ENCODE measurements at places on chromosomes 3 and 15.

- DNase-seq: no peak
Observed at GRCh38 chr3:129718201-129718600, 111.7 kb upstream of the PLXND1 start.

- peak; percentile 4 for DNase-seq
Observed at GRCh38 chr3:81871358-81872155, 110.1 kb upstream of the GBE1 start.

DNA sequence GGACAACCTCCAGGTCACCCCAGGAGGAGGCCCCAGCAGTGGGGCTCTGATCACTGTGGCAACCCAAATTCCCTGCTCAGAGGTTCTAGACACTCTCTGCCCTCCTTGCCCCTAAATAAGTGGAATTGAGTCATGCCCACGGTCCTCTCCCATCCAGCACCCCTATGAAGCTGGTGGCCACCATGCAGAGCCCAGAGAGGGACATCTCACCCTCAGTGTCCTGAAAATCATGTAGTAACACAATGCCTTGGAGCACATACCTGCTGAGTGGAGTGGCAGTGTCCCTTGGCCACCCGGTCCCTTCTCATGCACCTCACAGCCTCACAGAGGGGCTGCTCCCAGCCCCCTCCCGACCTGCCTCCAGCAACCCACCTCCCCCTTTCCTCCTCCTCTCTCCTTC, 114.3 kb upstream of the MEF2A start:
- DNase-seq: no peak

DNA sequence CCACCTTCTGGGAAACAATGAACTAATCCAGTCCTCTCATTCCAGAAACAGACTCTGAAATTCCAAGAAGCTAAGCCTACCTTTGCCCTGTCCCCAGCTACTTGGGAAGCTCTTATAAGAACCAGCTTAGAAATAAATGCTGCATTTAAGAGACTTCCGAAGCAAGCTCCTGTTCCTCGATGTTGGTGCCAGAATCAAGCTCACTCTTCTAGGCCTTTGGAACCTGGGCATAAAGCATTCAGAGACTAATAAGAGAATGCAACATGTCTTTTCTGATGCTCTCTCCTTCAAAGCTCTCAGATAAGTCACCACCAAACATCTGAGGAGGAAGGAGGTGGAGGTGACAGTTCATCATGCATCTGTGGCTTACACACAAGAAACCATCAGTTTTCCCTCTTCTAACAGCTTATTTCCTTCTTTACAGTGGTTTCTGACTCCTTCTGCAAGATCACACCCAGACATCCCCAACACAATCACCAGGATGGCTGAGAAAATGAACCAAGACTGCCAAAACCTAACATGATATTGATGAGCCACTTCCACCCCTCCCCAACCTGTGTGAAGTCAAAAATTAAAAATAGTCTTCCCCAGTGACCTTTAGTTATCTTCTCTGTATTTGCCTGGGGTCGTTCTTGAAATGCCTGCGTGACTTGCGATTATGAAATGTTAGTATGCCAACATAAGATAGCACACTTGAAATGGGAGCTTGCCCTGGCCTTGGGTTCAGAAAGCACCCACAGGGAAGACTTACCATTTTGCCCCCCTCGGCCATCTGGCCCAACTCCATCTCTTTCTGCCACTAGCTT, 11.5 kb downstream of the ARHGEF3 start:
- no peak for DNase-seq

GRCh38 chr3:30723211-30723610, 116.8 kb downstream of the TGFBR2 start:
- no peak for DNase-seq

- DNase-seq: no peak
Observed at GRCh38 chr3:175356899-175357324, 497.8 kb downstream of the NAALADL2 start.

DNA sequence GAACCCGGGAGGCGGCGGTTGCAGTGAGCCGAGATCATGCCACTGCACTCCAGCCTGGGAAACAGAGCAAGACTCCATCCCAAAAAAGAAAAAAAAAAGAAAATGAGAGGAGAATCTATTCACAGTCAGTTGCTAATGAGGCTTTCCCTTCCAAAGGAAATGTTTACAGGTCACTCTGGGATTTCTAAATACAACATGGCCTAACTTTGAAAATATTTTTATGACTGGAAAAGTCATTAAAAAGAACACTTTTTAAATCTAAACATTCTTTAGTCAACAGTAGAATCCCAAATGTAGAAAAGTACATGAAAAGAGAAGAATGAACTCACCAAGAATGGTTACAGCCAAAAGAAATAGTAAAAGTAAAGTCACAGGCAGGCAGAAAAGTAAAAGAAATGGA, 78.6 kb downstream of the PLD1 start:
- no peak for DNase-seq

DNA sequence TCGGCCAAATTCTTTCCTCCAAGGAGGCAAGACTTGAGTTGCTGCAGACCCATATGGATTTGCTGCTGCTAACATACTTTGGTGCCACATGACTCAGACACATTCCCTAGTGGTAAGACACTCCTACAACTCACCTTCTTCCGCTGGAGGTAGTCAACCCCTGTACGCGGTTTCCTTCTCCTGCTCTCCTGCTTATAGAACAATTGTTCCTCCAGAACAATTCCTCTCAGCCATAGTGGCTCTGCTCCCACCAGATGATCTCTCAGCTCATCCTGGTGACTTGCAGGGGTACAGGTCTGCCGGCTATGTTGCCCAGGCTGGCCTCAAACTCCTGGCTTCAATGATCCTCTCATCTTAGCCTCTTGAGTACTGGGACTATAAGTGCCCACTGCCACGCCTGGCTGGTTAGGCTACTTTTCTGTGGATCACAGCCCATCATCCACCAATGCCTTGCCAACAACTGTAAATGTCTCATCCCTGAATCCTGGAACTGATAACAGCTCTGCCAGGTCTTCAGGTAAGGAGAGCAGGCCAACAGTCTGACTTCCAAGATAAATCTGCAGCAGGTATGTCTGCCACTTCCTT, 2.4 kb upstream of the CXCR6 start:
- no peak for DNase-seq

- no peak for DNase-seq
Observed at GRCh38 chr15:73550190-73550589, 83.0 kb downstream of the NPTN start.

- DNase-seq: peak; percentile 79
Observed at GRCh38 chr3:125357032-125357658, 18.0 kb downstream of the ZNF148 start.

- DNase-seq: peak; percentile 83
Observed at GRCh38 chr3:32577581-32578556, 7.2 kb upstream of the DYNC1LI1 start.

- DNase-seq: no peak
Observed at GRCh38 chr3:114447545-114447944, 153.7 kb downstream of the TIGIT start.

- DNase-seq: peak; percentile 17
Observed at GRCh38 chr3:120450600-120451271, at the start of gene FSTL1. Gene FSTL1, minus strand, starts transcription at chr3:120450992. Its CDS starts 246 bp downstream, at chr3:120450746.

DNA sequence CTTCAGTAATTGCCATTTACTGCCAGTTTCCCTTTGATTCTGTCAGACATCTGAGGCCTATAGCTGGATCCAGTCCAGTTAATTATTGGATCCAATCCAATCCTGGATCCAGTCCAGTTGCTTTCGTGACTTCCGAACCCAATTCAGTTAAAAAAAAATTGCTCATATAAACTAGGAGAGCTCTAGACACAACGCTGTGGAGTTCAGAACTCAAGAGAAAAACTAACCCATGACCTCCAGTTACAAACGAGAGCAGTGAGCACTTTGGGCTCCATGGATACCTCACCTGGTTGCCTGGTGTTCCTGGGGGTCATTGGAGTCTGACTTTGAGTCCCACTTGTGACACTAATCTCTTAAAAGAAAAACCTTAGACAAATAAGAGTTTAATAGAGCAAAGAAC, 269.8 kb downstream of the THSD4 start:
- no peak for DNase-seq

- no peak for DNase-seq
Observed at GRCh38 chr3:52046186-52046901, 10.0 kb downstream of the DUSP7 start.

- DNase-seq: peak; percentile 11
Observed at GRCh38 chr3:116020495-116020894, 397.2 kb downstream of the GAP43 start.

DNA sequence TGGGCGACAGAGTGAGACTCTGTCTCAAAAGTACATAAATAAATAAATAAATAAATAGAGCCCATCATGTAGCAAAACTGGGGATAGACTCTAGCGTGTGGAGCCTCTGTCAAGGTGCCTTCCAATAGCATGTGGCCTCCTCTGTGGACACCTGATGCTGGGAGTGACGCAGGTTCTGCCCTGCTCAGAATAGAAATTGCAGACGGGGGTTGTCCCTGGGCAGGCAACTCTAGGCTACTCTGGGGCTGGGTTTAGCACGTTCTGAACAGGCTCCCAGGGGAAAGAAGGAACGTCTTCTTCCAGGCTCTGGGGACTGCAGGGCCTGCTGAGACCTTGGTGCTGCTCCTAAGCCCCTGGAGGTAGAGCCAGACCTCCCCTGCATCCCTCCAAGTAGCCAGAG, 65.3 kb downstream of the EPHB3 start:
- DNase-seq: no peak

DNA sequence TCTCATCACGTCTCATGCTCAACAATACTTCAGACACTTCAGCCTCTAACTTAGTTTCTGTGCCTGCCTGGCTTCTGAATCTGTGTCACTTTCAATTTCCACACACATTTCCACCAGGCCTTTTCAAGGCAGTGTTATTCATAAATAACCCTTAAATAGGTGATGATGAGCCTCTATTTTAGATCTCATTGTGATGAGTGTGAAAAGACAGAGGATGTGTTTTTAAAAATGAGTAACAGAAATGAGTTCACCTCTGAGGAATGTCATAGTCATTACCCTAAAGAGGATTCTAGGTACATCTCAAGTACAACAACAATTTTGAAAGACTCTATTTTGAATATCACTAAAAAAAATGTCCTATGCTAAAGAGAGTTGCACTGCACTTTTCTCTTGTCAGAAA, 64.6 kb downstream of the STAC start:
- DNase-seq: no peak

GRCh38 chr15:90966262-90966661, 11.6 kb downstream of the RCCD1 start:
- DNase-seq: no peak

- DNase-seq: no peak
Observed at GRCh38 chr3:60909526-60909925, 341.7 kb downstream of the FHIT start.

- DNase-seq: no peak
Observed at GRCh38 chr3:126129398-126129891, 45.5 kb upstream of the SLC41A3 start.

GRCh38 chr3:24177201-24177600, 232.1 kb downstream of the NR1D2 start:
- no peak for DNase-seq

DNA sequence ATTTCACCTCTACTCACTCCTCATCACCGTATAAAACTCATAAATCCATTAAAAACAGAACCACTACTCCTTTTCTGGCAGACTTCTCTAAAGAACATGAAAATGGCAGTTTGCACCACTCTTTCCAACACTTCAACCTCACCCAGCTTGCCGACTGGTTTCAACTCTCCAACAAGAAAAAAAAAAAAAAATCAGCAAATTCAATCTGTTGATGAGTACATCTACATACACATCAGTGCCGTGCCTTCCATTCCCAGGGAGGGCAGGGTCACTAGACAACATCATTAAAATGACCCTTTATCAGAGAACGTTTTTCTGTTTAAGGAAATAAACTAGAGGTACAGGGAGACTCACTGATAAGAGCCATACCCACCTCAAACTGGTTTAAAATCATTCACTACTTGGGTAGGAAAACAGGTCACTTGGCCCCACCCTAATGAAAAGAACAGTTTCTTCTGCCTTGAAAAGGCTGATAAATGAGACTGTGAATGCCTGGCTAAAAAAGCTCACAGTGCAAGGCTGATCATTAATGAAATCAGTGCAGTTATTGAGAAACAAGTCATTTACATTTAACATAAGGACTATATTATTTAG, 6.0 kb downstream of the ANXA2 start:
- no peak for DNase-seq

DNA sequence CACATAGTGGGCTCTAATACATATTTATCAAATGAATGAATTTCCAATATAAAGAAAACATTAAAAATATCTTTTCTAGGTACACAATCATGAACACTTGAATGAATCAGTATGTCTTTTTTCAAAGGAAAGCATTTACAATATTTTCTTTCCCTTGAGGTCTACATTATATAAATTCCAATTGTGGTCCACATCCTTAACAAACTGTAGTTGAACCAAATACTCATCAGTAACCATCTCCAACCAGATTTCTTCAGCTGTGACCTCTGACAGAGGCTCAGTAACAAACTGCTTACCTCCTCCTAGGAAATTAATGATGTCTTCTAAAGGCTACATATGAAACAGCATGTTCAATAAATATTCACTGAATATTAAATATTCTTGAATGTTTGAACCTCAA, 58.8 kb downstream of the CFAP20DC start:
- no peak for DNase-seq

GRCh38 chr3:143267989-143268388, 148.4 kb downstream of the CHST2 start:
- DNase-seq: no peak

DNA sequence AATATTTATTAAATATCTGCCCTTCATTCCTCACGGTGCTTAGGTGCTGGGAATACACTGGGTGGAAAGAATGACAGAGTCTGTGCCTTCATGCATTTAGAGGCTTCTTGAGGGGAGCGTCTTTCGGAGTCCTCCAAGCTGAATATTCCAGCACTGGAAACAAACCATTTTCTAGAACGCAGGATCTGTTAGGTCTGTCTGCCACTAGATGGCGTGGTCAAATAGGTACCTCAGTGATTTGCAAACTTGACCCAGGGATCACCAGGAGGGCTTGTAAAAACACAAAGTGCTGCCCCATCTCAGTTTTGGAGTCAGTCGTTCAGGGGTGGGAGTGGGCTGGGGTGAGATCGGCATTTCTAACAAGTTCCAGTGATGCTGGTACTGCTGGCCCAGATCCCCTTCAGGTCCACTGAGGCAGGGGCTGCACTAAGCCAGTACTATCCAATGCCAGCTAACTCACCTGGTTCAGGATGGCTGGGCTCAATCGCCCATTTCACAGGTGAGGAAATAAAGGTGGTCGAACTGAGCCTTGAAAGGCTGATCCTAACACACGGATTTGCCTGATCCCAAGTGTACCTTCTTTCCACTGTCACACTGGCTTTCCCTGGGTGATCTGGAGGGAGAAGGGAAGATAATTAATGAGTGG, 14.8 kb downstream of the ARNT2 start:
- peak; percentile 54 for DNase-seq

DNA sequence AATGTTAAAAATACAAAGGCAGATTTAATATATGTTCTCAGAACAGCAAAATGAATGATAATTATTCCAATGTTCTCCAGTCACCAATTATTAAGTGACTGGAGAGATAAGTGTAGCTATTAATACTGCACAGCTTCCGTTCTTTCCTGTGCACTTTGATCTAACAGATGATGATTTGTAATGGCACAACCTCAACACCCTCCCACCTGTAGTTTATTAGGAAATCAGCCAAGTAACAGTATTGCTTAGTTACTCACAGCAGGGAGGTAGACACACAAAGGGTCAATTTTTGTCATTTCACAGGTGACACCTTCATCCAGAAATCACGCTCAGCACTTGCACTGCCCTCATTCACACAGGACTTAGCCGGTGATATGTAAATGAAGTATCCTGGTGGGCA, 688.1 kb downstream of the EPHA3 start:
- DNase-seq: no peak

GRCh38 chr3:194265505-194265892, 85.6 kb downstream of the CPN2 start:
- no peak for DNase-seq

Data from NB4 (cell line).